ENCODE measurements at places on chromosomes 1 and 21. TPM values are rescaled to one million over a fixed set of nuclear protein-coding genes. Genes with fewer than 3 reads are reported as not detected.

The TMCC2 gene
- 1.9 TPM for total RNA-seq

The KCND3 gene
- total RNA-seq, result not detected

The CFHR2 gene
- not detected for total RNA-seq

The FMOD gene
- total RNA-seq, result 0.76 TPM

The CD48 gene
- total RNA-seq, result not detected

The PPP1R15B gene
- total RNA-seq, result 37.2 TPM

Measured in epithelial cell of umbilical artery (primary cell).